ENCODE measurements at places on chromosomes 16 and 17. TPM values are rescaled to one million over a fixed set of nuclear protein-coding genes. Genes with fewer than 3 reads are reported as not detected.

NPB gene
- 0.22 TPM for total RNA-seq

PITPNM3 gene
- total RNA-seq: 1.3 TPM

CBFA2T3 gene
- total RNA-seq: not detected

BORCS6 gene
- 6.1 TPM for total RNA-seq

SEPTIN12 gene
- total RNA-seq: not detected

TEX19 gene
- 0.07 TPM for total RNA-seq

SLC5A11 gene
- not detected for total RNA-seq

EPN3 gene
- 0.13 TPM for total RNA-seq

RNF151 gene
- total RNA-seq: not detected

KRTAP3-2 gene
- total RNA-seq: not detected

GAST gene
- not detected for total RNA-seq

PNMT gene
- not detected for total RNA-seq

TEPSIN gene
- 17.8 TPM for total RNA-seq

CHRNE gene
- 0.43 TPM for total RNA-seq

DNASE1L2 gene
- total RNA-seq: 0.36 TPM

CAVIN1 gene
- total RNA-seq: 947 TPM

CLEC3A gene
- not detected for total RNA-seq

KRTAP4-3 gene
- not detected for total RNA-seq

ATP2A3 gene
- 1.3 TPM for total RNA-seq

BICDL2 gene
- total RNA-seq: not detected

CTRB1 gene
- total RNA-seq: not detected

IL34 gene
- total RNA-seq: 0.14 TPM

AGRP gene
- not detected for total RNA-seq

NACA2 gene
- total RNA-seq: not detected

SLC6A4 gene
- total RNA-seq: 0.13 TPM

FKBP10 gene
- total RNA-seq: 129 TPM

CACNA1G gene
- not detected for total RNA-seq

TPSB2 gene
- not detected for total RNA-seq

CHD9NB gene
- 1.5 TPM for total RNA-seq

CD300E gene
- not detected for total RNA-seq

CNGB1 gene
- 0.07 TPM for total RNA-seq

ITGA3 gene
- 58.6 TPM for total RNA-seq

CKLF gene
- 74.2 TPM for total RNA-seq

HBA1 gene
- not detected for total RNA-seq

ZNF286A gene
- 46.4 TPM for total RNA-seq

CNTNAP1 gene
- 29.8 TPM for total RNA-seq

DLX3 gene
- total RNA-seq: not detected

TBC1D3E gene
- total RNA-seq: 0.53 TPM

SLC35G6 gene
- total RNA-seq: not detected

NAGS gene
- total RNA-seq: 4.3 TPM

MYH13 gene
- total RNA-seq: not detected

GCGR gene
- total RNA-seq: not detected

SCN4A gene
- 0.07 TPM for total RNA-seq

THOC6 gene
- 27.9 TPM for total RNA-seq

HS3ST6 gene
- total RNA-seq: not detected

CCDC144A gene
- 8.9 TPM for total RNA-seq

CLEC18A gene
- total RNA-seq: 0.13 TPM

C17orf50 gene
- total RNA-seq: not detected

OR4D1 gene
- total RNA-seq: not detected

ABCA6 gene
- total RNA-seq: 36.3 TPM

PRAC2 gene
- total RNA-seq: not detected

TBX6 gene
- total RNA-seq: 0.27 TPM

MYH8 gene
- not detected for total RNA-seq

WIPF2 gene
- total RNA-seq: 14.2 TPM

ST6GALNAC1 gene
- not detected for total RNA-seq

NLRC3 gene
- 2.7 TPM for total RNA-seq

ZG16B gene
- not detected for total RNA-seq

VAT1 gene
- 263 TPM for total RNA-seq

All from thoracic aorta endothelial cell (primary cell).